SW480 (cell line): ENCODE measurements at places on chromosomes 4 and X.
A peak's percentile ranks its signal among the peaks of the same experiment; 100 is the strongest.

GRCh38 chr4:170011921-170012628, 14.1 kb downstream of the MFAP3L start:
- no peak for DNase-seq

DNA sequence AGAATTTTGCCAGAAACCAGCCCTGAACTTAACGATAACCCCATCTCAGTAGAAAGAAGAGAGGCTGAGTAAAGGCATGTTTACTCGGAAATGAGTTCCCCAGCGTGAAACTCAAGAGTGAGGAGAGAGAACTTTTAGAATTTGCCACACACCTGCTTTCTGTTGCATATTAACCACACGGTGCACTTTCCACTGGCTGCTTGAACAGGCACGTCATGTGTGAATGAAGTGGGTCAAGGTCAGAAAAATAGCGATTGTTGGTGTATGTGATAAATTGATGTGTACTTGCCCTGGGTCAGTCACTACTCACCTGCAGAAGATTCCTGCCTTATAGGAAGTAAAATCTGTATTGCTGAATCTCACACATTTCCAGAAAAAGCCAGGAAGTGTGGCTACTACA, 395.7 kb downstream of the TRIML1 start:
- DNase-seq: no peak

- peak; percentile 0 for DNase-seq
Measured at GRCh38 chr4:137283737-137284136, 248.6 kb downstream of the PCDH18 start.

GRCh38 chr4:88144048-88144447, 14.4 kb downstream of the ABCG2 start:
- no peak for DNase-seq

GRCh38 chrX:74449322-74449936, 28.1 kb downstream of the SLC16A2 start:
- peak; percentile 52 for DNase-seq

DNA sequence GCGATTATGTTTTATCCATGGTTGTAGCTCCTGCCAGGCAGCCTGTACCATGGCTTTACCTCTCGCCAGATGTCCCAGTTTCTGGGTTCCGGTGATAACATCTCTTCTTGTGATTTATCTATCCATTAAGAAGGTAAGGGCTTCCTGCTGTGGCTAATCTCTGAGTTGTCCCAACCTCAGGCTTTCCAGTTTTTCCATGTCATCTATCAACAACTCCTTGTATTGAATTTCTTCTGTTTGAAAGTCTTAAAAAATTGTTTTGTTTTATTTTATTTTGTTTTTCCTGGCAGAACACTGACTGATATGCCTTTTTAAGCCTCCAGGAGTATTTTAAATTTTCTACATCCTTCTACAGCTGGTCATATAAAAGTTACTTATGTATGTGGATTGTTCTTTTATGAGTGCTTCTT, 241.9 kb downstream of the ANTXR2 start:
- no peak for DNase-seq

GRCh38 chr4:164138521-164138920, 615.4 kb upstream of the SMIM31 start:
- no peak for DNase-seq

DNA sequence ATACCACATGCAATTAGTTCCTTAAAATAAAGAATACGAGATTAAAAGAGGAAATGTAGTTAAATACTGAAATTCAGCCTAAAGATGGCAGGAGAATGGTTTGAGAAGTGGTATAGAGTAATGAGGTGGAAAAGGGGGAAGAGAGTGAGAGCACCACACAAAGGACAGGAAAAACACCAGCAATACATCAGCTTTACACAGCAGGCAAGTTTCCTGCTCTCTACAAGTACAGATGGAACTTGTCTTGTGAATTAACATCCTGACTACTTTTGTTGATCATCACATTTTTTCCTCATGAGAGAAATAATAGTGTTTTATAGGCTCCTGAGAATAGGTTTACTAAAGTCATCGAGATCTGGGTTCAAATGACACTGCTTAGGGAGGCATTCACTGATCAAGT, 2.9 kb upstream of the UNC5C start:
- no peak for DNase-seq

GRCh38 chr4:14874990-14875389, 127.3 kb upstream of the CPEB2 start:
- no peak for DNase-seq

DNA sequence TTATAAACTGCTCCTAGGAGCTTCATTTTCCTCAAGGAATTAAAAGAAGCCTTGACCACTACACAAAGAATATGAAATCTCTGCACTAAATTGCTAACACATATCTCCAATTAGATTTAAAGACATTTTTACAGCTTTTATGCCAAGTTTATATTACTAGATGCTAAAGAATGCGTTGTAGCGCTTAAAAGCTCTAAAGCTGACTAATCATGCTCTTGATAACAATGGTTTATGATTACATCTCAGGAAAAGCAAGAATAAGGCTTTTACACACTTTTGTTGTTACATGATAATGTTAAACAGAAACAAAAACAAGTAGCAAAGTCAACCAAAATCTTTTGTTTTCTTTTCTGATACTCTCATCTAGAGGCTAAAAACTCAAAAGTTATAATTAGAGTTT, 44.7 kb downstream of the SLC10A7 start:
- DNase-seq: no peak

GRCh38 chr4:188975271-188975670, 836.0 kb downstream of the TRIML1 start:
- DNase-seq: no peak

DNA sequence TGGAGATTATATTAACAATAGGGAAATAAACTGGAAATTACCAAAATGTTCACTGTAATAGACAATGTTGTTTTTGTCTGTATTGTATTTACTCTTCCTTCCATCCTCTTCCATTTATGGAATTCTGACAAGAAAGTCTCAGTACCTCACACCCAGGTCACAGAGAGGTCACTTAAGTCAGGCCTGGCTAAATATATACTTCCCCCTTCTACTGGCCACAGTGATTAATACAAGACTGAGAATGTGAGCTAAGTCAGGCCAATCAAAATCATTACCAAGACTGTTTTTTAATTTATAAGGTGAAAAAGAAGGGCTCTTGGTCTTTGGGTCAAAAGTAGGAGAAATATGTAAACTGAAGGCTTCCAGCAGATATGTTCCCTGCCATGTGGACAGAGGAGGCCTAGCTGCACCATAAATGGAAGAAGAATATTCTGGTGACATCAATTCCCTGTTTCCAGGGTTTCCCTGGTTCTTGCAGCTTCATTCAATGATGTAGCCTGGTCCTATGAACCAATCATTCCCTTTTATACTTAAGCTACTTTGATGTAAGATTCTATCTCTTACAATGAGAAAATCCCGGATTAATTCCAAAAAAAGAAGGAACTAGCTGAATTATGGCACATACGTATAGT, 64.3 kb downstream of the LRBA start:
- no peak for DNase-seq

DNA sequence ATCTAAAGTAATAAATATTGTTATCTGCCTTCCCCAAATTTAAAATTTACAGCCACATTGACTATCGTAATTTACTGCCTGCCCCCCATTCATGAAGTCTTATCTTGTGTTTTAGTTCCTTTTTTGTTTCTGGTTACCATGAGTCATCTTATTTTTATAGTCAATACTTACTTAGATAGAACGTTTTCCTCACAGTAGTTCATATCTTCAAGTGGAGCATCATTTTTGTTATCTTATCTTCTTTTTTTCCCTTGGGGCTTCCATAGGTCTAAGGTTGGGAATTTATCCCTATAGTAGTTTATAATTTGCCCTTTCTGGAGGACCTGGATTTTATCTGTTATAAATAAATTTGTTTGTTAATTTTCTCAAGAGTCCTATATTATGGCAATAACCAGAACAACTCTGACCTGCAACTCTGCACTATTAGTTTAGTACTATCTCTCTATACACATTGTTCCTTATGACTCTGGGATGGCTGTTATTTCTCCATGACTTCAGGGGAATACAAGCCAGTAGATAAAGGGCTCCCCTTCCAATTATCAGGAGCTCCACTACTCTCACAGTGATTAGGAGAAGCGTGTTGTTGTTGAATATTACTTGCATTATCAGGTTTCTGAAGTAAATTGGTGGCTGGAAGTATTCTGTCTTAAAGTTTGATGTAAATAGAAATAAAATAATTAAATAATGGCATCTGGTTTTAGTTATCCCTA, 330.6 kb downstream of the GALNTL6 start:
- no peak for DNase-seq

GRCh38 chr4:127155555-127155954, 477.2 kb upstream of the INTU start:
- no peak for DNase-seq

- DNase-seq: no peak
Measured at GRCh38 chrX:78493180-78493579, 165.8 kb upstream of the CYSLTR1 start.

GRCh38 chr4:142696334-142697122, 149.6 kb downstream of the INPP4B start:
- no peak for DNase-seq

- no peak for DNase-seq
Measured at GRCh38 chr4:83556816-83557215, 20.9 kb downstream of the GPAT3 start.

DNA sequence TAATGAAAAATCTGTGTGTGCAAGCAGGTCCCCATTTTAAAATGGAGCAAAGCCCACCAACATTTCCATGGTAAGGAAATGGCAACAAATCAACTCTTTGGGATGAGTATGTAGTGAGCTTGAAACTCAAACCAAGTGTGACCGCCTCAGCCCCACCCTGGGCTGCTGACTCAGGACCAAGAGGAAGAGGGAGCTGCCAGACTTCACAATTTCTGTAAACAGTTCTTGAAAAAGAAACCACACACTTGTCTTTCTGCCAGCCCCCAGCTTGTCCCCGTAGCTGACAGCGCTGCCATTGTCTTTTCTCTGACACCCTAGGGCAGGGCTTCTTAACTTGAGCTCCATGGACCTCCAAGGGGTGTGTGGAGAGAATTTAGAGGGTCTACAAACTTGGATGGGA, 10.3 kb downstream of the RTL5 start:
- DNase-seq: peak; percentile 19

DNA sequence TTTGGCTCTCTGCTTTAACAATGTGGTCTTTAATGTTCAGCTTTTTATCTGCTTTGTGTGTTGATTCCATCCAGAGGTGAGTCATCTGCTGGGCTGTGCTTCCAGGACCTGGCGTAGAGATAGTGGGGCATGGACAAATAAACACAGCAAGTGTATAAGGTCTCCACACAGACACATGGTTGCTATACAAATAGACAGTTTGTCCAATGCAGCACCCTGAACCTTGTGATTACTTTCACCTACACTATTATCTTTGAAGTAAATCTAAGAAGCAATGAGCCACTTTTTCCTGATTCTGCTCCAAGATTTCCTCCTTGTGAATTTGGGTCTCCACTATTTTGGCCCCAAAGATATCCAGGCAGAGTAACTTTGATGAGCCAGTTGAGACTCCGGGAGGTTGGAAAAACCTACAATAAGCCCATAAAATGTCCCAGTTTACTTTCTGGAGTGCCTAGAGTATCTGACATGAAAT, 12.1 kb downstream of the PPARGC1A start:
- peak; percentile 63 for DNase-seq

- DNase-seq: no peak
Measured at GRCh38 chrX:36978886-36979285, 29.3 kb upstream of the FAM47C start.

GRCh38 chrX:135528254-135528653, 7.8 kb downstream of the INTS6L start:
- no peak for DNase-seq

GRCh38 chr4:155901013-155901412, 2.5 kb upstream of the TDO2 start:
- no peak for DNase-seq

DNA sequence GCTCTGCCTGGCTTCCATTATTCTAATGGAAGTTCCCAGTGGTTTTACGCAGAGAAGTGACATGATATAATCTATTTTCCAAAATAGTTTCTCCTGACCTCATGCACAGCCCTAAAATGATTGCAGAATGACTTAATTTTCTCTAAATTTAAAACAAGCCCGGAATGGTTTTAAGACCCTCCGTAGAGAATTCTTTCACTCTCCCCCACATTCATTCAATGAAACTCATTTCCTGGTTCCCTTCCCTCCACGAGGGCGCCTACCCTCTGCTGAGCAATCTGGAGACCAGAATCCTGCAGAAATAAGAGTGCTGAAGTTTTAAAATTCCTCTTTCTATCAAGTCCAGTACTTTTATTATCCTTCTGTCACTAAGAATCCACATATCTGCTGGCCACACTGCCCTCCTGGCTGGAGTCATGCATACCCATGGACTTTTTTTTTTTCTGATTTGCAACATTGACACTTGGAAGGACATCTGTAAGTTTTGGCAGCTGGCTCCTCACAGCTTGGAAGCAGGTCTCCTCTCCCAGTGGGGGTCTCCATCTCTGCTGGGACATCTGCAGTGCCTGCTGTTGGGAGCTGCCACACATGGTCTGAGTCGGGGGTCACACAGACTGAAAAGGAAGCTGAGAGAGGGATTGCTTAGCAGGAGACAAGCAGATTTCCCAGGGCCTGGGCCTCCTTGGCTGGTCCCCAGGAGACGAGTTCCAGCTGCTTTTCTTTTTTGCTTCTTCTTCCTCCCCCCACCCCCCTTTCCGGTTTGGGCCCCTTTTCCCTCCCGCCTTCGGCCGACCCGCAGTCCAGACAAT, 86.1 kb downstream of the SOWAHB start:
- DNase-seq: no peak

DNA sequence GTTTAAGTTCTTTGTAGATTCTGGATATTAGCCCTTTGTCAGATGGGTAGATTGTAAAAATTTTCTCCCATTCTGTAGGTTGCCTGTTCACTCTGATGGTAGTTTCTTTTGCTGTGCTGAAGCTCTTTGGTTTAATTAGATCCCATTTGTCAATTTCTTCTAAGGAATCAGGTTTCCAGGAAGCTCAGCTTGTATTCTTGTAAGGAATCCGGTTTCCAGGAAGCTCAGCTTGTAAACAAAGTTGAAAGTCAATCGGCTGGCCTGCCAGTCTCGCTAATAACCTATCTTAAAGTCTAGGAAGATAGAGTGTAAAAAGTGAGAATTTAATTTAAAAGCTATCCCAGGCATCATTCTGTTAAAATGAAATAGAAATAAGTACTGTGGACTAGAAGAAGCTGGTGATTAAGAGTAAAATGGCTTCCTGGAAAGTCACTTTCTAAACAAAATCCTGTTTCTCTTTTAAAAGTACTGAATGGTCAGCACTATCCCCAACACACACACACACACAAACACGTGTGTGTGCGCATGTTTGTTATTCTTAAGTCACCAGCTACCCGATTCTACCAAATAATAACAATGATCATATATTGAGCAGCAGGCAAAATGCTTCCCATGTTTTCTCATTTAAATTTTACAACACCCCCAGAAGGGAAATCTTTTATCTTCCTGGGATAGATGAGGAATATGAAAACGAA, 171.7 kb downstream of the PAPSS1 start:
- no peak for DNase-seq

- DNase-seq: no peak
Measured at GRCh38 chrX:134821901-134822300, 163.6 kb upstream of the PLAC1 start.

- no peak for DNase-seq
Measured at GRCh38 chr4:95059663-95060062, 301.9 kb downstream of the BMPR1B start.

GRCh38 chr4:41430792-41431191, 107.2 kb upstream of the LIMCH1 start:
- DNase-seq: no peak

- DNase-seq: no peak
Measured at GRCh38 chr4:176030391-176030790, 35.2 kb upstream of the WDR17 start.
